Stimulated activated CD4-positive, alpha-beta T cell treated with anti-CD3 and anti-CD28 coated beads, Interleukin-12 subunit alpha, Interleukin-12 subunit beta, amount 100 ng/mL, for 24 hours (primary cell): ENCODE measurements at places on chromosomes 3 and 15.

DNA sequence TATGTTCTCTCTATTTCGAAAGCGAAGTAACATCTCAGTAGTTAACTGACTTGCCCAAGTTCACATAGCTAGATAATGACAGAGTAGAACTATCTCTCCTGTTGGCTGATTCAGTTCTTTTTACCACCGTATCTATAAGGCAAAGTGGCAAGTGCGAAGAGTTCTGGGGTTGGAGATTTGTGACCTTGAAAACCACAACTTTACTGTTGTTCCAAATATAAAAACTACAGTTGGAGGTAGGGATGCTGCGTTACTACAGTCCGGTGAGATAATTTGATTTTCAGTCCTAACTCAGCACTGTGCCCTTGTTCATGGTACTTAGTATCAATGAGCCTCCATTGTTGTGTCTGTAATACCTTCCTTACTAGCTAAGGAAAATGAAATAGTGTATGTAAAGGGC is 71.2 kb upstream of the GOLGA8B start:
- no peak for DNase-seq

DNA sequence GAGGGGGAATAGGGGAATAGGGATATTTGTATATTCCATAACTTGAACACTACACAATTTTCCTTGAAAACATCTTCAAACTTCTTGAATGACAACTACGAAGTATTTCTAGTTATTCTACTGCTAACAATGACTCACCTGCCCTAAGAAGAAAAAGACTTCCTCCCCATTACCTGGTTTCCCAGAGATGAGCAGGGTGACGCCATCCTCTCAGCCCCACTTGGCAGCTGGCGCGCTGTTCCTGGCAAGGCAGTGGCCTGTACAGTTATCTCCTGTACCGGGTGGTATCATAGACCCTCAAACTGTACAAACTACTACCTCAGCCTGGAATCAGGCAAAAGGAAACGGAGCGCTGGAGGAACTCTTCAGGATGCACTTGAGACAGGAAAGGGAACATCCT is 10.4 kb downstream of the WDR82 start:
- no peak for DNase-seq

DNA sequence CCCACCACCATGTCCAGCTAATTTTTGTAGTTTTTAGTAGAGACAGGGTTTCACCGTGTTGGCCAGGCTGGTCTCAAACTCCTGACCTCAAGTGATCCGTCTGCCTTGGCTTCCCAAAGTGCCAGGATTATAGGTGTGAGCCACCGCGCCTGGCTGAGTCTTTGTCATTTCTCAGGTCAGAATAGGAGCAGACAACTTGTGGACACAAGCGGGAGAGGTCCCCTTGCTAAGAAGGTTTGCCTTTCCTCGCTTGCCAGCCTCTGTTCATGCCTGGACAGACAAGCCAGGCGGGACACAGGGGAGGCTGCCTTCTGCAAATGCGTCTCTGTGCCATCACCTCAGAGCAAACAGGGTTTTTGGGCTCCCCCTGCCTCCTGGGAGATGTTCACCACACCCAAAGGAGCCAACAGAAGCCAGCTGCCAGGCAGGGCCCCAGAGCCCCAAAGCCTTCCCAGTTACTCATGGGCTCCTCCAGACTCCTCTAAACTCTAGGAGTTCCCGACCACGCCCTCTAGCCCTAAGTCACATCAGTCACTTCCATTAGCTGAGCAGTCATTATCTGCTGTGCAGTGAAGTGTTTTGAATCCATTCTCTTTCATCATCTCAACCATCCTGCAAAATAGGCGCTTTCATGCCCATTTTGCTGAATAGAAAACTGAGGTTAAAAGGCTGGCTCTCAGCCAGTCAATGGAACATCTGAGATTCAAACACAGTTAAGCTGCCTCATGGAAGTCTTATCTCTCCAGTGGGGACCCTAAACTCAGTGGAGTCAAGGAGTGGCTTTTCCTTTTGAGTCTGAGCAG is 245.0 kb downstream of the UACA start:
- DNase-seq = no peak

DNA sequence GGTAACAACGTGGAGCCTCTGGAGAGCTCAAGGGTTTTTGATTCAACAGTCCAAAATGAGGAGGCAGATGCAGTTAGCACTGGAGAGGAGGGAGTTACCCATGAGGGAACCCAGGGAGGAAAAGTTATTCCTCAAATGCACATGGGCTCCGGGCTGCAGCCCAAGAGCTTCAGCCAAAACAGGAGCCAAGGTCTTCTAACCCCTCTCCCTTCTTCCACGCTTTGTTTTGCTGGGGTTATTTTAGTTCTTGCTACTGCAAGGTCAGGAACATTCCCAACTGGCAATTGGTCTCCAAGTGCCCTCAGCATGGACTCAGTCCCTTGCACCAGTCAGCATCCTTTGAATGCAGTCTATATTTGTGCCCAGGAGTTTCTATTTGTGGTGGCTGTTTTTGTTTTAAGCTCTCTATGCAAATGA is 90.0 kb downstream of the TGFBR2 start:
- no peak for DNase-seq

GRCh38 chr3:73094951-73095350 is 33.5 kb downstream of the EBLN2 start:
- DNase-seq = no peak

- DNase-seq = no peak
These were observed 133.7 kb downstream of the FOXB1 start for GRCh38 chr15:60137711-60138396.

DNA sequence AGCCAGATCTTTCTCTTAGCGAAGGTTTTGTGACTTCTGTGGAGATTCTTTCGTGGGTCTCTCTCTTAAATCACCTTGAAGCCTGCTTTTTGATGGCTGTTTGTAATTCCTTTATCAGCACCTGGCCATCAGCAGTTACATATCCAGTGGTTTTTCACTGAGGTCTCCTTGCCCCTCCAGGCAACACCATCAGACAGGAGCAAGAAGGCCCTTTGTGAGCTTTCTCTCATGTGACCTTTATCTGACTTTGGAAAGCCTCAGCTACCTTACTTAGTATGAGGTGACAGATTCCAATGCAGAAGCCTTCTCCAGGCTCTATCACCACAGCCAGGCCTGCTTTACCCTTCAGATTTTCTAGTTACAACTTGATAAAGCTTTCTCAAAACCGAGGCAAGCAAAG is 30.0 kb upstream of the P3H2 start:
- no peak for DNase-seq

GRCh38 chr3:35969406-35969805 is 330.1 kb downstream of the ARPP21 start:
- DNase-seq = no peak

DNA sequence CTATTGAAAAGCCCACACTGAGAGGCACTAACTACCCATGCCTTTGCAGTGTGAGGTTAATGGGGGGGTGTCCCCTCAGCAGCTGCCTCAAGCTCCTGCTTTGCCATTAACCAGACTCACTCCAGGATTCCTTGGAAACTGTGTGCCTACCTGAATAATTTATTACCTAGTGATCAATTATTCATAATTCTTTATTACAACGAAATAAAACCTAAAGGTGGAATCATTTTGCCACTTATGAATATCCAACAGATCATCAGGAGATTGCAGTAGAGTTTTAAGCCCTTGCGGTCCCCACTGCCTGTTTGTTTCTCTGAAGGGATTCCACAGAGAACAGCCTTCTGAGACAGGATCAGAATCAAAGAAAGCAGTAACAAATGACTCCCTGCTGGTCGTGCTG is 23.3 kb downstream of the NEK11 start:
- DNase-seq = no peak

GRCh38 chr3:71690341-71690841 is 34.8 kb downstream of the EIF4E3 start:
- no peak for DNase-seq

- no peak for DNase-seq
These were observed 12.6 kb downstream of the IL12A start for GRCh38 chr3:160001148-160001760.

GRCh38 chr3:147730284-147730683 is 321.1 kb downstream of the ZIC1 start:
- DNase-seq = no peak

GRCh38 chr15:54089776-54090175 is 111.5 kb downstream of the UNC13C start:
- DNase-seq = no peak

GRCh38 chr15:69524296-69524695 is 71.7 kb downstream of the RPLP1 start:
- no peak for DNase-seq

DNA sequence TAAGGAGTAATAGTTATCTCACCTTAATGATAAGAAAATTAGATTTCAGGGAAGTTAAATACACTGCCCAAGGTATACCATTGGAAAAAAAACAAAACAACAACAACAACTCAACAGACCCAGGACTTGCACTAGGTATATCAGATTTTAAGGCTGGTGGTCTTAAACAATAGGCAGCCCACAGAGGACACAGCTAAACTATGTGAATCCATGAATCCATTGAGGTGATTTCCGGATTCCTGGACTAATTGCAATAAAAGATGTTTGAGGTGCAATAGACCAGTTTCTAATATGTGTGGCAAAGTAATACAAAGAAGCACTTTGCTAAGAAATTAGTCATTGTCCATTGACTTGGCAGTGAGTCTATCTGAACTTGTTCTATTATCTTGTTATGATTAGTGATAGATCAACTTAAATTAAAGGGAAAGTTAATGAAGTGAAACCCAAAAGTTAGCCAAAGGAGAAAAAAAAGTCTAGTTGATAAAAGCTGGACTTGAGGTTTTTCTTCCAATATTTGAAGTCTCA is 60.9 kb upstream of the MAGI1 start:
- no peak for DNase-seq

DNA sequence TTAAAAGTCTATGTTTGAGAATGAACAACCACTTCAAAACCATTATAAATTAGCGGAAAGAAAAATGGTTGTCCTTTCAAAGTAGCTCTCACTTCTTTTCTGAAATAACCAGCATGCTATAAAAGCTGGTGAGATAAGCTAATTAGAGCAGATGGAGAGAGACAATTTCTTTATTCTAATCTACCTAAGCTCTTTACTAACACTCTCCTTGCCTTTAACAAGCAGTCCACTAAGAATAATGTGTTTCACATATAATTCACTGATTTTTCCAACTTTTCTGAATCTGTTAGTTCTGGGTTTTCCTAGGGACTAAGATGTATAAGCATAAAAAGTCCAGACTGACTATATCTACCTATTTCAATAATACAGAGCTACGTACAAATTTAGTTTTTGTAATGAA is at the start of gene IMPG2:
Gene IMPG2 (minus strand): TSS at position 101 of the 400 bp plus-strand sequence. CDS start 203 bp downstream, outside the sequence.
- no peak for DNase-seq

DNA sequence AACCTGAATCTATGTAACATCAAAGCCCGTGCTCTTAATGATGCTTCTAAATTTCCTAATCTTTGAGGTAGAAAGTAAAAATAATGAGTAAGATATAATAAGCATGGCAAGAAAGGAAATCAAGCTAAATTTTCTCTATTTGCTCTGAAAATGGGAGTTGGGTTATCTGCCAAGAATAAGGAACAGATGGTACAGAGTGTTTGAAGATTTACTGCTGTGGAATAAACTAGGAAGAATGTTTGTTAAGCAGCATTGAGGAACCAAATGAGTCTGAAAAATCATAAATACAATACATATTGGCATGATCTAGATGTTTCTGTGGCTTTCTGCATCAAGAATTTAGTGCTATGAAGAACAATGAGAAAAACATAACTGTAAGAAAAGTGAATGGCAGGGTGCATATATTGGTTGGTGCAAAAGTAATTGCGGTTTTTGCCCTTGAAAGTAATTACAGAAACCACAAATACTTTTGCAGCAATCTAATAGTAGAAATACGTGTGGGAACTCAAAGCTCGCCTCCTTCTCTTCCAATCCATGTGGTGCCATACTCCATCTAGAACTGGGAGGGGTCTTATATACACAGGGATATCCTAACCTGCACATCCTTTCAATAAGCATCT is 87.6 kb downstream of the SUCNR1 start:
- no peak for DNase-seq

- DNase-seq = no peak
These were observed at the start of gene ZBTB47 for GRCh38 chr3:42653560-42654330. TSS of gene ZBTB47 (plus strand) at chr3:42653697. CDS start at chr3:42658356, 4,659 bp downstream.

- DNase-seq = no peak
These were observed 82.0 kb downstream of the TFRC start for GRCh38 chr3:195999896-196000295.

GRCh38 chr3:194251891-194252560 is 99.1 kb downstream of the CPN2 start:
- no peak for DNase-seq

DNA sequence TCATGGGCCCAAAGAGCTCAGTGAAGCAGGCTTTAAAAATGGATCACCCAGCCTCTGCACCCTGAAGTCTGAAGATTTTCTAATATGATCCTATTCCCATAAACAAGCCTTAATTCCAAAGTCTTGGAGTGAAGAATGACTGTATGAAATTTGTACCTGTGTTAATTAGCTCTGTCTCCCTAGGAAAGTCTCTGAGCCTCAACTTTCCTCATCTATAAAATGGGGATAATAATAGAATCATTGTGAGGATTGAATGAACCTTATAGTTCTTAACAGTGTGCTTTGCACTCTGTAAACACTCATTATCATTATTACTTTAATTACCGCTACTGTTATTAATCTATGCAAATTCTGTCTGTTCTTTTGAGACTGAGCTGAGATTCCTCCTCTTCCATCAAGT is 61.9 kb downstream of the CDAN1 start:
- DNase-seq = no peak

DNA sequence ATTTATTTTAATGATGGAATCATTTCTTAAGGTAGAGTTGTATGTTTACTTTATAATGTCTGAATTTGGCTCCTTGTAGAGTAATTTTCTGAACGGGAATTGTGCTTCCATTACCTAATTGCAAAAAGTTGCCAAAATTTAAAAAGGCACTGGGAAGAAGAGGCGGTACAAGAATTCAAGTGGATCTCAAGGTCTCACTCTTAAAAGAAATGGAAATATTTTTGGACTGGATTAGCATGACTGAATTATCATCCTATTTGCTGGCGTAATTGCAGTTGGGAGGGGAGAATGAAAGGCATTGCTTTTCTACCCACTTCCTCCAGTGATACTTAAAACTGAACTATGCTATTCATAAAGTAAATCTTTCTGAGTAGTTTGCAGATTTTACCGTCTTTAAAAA is 46.2 kb downstream of the COL8A1 start:
- DNase-seq = no peak

GRCh38 chr3:50607271-50608091 is 4.1 kb downstream of the CISH start:
- DNase-seq = no peak

GRCh38 chr15:77187751-77188464 is 117.0 kb upstream of the TSPAN3 start:
- no peak for DNase-seq
